Midbrain (tissue), 1 donor: ENCODE measurements at places on chromosomes 6 and 20.

DNA sequence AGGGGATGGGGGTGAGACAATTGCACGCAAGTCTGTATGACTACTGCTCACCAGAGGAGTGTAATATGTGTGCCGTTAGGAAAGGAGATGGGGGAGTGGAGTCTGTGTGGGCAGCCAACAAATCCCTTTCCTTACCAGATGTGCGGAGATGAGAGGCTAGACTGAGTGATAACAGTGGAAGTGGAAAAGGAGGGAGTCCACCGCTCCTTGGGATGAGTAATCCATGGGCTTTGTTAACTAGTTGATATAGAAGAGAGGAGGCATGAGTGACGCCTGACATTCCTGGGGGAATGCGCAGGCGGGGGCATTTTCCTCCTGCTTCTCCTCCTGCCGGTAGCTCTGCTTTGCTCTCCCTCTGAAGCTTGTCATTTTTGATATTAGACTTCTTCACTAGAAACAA is 13.5 kb upstream of the SMIM26 start:
- no peak for DNase-seq

DNA sequence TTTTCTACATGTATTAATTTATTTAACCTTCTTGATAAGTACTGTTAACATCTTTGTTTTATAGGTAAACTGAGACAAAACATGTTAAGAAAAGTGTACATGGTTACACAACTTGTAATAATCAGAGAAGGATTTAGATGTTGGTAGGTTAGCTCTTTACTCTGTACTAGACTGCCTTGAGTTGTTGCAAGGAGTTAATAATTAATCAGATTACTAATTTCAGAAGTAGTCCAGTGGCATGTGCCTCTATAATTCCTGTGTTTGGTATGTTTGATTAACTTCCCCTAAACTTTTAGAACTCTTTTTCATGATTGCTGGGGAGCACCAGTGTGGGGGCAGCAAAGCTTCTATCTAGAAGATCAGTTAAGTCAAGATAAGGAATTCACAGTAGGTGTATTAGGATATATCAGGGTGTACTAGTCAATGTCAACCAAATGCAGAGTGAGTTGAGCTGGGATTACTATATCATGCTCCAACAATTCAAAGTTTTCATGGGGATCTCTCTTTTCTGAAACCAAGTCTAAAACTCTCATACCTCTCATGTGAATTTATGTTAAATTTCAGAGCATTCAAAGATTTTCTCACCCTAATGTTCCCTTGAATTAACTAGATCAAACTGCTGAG is 129.7 kb upstream of the AHI1 start:
- no peak for DNase-seq

DNA sequence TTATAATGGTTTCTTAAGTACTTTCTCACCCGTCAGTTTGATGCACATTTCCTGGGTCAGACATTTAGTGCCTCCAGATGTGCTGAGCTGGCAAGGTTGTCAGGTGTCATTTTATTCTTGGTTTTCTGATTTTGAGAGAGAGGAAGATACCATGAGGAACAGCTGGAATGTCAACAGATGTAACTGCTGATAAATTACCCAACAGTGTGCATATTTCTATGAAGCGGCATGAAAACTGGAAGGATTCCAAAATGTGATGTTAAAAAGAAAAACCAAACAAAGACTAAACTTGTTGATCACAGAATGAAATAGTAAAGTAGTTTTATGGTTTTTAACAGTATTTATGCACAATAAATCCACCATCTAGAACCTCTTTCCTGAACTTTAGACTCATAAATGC is 447.3 kb downstream of the HDGFL1 start:
- DNase-seq = no peak

DNA sequence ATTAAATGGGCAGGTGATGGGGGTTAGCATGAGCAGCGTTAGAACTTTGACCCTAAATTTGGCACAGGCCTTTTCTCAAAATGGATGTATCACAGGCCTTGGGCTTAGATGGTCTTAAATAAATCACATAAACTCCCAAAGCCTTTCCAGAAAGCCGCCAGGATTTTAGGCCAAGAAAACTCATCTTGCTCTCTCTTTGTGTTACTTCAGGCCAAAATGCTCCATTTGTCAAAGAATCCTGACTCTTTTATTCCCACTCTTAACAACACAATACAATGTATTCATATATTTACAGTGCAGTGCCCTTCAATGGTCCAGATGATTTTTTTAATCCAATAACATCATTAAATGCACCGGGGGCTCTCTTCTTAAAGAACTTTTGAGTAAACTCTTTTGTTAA is 5.9 kb upstream of the TCP11 start:
- DNase-seq = no peak

- no peak for DNase-seq
These were observed 5.5 kb downstream of the HNF4A start for GRCh38 chr20:44361021-44361420.

DNA sequence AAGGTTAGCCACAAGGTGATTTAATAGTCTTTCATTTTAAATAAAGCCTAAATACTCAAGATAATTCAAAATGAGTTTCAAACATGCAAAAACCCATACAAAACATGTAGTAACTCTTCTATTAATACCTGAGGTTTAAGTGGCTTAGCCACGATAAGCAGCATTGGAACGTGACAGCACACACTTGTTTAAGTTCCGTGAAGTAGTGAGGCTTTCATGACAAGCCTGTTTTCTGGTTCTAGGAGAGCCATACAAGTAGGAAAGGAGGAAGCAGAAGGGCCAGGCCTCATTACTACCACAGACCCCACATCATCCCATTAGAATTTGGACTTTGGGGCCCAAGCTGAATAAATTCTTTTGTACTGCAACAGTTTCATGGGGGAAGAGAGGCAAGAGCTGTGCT is 54.3 kb upstream of the PRND start:
- no peak for DNase-seq

DNA sequence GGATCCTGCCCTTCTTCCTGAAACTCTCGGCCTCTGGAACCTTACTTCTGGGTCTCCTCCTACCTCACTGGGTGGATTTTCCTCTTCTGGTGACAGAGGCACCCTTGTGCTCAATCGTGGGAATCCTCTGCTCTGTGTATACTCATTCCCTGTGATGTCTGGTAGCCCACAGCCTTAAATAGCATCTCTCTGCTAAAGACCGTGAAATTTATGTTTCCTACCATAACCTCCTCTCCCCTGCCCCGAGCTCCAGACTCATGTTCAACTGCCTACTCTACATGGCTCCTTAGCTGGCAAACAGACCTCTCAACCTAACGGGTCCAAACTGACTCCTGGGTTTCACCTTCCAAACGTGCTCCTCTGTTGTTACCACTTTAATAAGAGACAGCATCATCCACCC is 9.9 kb downstream of the MMP9 start:
- no peak for DNase-seq

- DNase-seq = no peak
These were observed 29.1 kb downstream of the BCAS1 start for GRCh38 chr20:54041336-54041735.

DNA sequence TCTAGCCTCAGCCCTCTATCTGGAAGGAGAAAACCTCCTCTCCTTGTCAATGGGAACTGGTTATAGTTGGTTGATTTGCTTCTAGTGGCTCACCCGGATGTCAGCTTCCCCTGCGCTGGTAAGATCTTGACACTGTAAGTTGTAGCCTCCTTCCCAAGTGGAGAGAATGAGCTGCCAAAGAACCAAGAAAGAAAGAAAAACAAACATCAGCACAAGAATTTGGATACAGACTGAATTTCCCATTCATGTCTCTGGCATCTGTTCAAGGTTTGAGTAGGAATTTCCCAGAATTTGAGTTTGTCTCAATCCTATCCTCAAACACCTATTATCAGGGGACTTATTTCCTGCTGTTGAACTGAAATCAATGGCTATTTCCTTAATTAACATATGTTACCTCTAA is 44.1 kb downstream of the ELOVL2 start:
- DNase-seq = no peak

GRCh38 chr6:166389119-166389518 is 6.4 kb upstream of the MPC1 start:
- DNase-seq = no peak

DNA sequence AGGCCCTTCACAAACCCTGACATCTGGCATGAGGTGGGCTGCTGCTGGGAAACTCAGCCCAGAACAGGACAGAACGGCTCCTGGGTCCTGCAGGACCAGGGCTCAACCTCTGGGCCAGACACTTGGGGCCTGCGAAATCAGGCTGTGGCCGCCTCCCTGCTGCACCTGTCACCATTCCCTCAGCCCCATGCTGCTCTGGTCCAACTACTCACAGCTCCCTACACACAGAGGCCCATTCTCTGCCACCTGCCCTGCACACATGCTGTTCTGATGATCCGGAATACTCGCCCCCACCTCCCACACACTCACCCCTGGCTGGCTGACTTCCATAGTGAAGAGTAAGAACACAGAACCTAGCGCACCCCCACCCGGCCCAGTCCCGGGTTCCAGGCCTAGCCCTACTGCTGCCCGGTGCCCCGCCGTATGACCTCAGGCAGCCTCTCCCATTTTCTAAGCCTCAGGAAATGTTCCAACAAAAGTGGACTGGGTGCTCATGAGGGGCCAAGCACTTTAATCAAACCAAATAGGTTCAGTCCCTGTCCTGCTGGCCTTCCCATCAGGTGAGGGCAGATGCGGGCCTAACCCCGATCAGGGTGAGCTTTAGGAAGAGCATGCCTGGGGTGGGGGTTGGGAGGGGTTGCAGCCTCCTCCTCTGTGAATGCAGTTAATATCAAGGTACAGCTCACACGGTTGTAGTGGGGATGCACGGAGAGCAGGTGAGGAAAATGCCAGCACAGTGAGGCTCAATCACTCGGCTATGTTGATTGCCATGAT is 3.9 kb downstream of the PEDS1 start:
- DNase-seq = no peak

- DNase-seq = no peak
These were observed 37.4 kb downstream of the IL22RA2 start for GRCh38 chr6:137136065-137136464.

- DNase-seq = no peak
These were observed 96.2 kb downstream of the ANKS1A start for GRCh38 chr6:34985236-34985635.

DNA sequence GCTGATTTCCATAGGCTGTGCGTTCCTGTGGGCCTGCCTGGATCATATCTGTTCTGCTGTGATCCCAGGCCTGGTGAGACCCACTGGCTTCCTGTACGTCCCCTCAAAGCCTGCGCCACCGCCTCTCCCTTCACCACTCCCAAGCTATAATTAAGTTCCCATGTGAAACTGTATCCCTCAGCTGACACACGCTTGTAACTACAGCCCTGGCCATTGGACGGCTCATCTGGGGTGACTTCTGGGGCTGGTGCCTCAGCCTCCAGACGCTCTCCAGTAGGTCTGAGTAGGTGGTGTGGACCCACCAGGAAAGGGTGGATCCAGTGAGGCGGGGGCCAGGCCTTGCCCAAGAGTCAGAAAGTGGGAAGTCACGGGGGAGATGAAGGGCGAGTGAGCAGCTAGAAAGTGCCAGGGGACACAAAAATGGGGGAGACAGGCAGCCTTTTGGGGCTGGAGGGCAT is 21.0 kb downstream of the PPARD start:
- no peak for DNase-seq

DNA sequence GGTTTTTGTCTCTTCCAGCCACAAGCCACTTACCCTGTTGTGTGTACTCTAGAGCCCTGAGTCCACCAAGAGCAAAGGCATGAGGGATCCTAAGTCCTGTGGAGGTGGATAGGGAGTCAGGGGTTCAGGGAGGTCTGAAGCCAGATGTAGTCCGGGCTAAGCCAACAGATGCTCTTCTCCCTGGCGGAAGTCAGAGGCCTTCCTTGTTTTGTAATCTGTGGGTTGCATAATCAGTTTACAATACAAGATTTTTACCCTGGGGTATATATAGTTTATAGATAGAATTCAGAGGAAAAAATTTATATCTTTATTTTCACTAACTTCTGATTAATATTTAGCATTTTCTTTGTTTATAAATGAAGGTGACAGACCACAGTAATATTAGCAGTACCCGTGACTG is 9.2 kb downstream of the LAMP5 start:
- DNase-seq = no peak

DNA sequence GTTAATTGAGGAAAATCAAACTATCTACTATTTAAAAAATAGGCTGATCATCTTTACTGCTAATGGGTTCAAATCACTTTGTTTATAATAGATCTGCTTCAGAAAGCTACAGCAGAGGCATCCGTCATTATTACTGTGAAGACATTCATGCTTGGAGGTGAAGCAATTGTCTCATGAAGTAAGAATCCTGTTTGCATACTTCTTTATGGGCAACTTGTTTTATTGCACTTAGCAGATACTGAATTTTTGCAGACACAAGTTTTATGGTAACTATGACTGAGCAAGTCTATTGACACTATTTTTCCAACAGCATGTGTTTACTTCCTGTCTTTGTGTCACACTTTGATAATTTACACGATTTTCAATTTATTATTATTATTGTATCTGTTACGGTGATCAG is 573.9 kb downstream of the RFPL4B start:
- DNase-seq = no peak

DNA sequence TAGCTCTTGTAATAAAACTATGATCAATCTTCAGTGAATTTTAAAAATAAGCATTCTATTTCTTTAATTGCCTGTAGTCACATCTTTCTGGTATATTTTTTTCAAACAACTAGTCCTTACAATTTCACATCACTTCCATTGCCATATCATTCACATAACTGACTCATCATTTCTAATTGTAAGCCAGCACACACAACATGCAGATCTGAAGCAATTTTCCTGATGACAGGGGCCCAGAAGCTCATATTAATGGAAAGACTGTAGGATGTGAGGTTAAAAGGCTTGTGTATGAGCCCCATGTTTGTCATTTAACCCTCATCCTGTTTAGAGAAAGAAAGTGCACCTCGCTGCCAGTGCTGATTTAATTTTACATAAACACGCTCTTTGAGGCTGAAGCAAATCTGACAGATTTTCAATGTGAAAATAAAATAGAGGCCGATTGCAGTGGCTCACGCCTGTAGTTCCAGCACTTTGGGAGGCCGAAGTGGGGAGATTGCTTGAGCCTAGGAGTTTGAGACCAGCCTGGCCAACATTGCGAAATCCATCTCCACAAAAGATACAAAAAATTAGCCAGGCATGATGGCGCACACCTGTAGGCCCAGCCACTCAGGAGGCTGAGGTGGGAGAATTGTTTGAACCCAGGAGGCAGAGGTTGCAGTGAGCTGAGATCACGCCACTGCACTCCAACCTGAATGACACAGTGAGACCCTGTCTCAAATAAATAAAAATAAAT is 40.1 kb upstream of the LTV1 start:
- DNase-seq = no peak

- DNase-seq = no peak
These were observed 230.2 kb upstream of the PLN start for GRCh38 chr6:118317581-118318563.

GRCh38 chr6:92270365-92270764 is 1149.0 kb downstream of the EPHA7 start:
- DNase-seq = no peak

GRCh38 chr6:108117427-108118358 is 43.2 kb upstream of the OSTM1 start:
- no peak for DNase-seq

GRCh38 chr6:145673504-145673903 is 61.8 kb downstream of the EPM2A start:
- no peak for DNase-seq

GRCh38 chr6:57087916-57088315 is 2.1 kb upstream of the ZNF451 start:
- DNase-seq = no peak
